ENCODE measurements at places on chromosomes 12 and 14.
A peak's percentile ranks its signal among the peaks of the same experiment; 100 is the strongest.

- DNase-seq = no peak
Measured at GRCh38 chr14:32350020-32350419, 20.9 kb downstream of the AKAP6 start.

DNA sequence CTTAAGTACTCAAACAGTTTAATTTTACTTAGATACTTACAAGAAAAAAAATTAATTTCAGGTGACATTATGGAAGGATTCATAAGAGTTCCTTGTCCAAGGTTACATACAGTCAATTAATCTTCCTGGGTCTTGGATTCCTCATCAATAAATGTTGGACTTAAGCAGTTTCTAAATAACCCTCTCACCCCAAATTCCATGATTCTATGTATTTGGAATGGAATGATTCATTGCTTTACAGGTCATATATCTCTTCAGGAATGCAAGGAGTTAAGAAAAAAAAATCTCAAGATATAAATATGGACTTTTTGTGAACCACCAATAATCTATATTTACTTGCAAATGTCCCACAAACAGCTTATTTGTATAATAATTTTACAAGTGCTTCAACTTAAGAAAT is 84.2 kb upstream of the BMP4 start:
- DNase-seq = no peak

DNA sequence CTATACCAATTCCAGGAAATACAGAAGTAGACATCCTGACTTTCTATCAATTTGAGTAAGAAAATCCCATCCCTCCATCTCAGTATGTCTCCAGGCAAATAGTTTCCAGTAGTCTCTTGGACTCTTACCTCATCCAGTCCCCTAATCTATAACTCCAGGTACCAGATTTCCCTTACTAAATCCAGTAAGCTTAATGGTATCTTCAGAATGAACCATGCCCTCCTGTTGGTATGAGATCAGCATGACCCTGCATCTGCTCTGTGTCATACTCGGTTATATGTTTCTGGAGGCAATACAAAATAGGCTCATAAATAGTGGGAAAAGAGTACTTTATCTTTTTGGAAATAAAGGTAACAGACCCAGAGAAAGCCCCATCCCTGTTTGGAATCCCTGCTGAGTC is 18.4 kb downstream of the PIGH start:
- DNase-seq = no peak

DNA sequence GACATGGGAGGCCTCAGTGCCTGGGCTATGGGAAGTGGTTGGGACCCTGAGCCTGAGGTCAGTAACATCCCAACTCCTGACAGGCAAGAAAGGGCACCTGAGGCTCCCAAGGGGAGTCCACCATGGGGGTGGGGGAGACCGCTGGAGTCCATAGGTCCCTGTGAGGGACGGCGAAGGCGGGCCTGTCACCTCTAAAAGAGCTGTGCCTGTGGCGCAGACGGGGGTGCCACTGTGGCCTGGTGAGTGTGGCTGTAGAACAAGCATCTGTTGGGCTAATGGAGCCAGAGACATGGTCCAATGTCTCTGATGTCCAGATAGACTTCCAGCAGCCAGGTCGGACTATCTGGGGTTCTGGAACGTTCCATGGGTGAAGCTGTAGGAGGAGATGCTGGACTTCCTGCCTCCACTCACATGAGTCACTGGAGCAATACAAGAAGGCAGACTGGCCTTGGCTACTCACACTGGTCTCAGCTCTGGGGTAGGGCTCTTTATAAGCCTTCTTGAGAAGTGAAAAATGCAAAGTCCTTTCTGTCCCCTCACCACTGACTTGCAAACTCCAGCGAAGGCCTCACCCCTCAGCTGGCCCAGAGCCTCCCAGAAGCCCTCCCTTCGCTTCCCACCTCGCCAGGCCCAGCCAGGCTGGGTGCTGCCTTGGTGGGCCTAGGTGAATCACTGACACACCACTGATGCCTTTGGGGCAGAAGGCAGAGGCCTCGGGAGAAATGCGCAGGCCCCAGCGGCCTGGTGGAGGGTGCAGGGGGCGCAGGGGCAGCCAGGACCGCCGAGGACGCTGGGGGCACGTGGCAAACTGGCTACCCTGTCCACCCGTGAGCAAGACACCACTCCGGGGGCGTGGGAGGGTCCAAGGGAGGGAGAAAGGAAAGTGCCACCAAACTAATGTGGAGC is 1.1 kb upstream of the TRAF3 start:
- DNase-seq = peak; percentile 73

DNA sequence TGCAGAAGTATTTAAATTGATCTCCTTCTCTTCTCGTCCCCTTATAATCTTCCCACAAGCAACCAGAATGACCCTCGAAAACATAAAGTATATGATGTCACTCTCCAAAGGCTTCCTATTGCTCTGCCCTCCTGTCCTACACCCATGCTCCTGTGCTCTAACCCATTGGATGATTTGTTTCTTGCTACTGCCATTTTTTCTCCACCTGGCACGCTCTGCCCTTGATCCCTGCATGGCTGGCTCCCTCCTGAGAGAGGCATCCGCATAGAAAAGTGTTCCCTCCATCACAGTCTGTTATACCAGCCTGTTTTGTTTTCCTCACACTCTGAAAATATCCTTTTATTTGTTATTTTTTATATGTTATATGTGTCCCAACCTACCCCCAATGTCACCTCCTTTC is 19.8 kb downstream of the MYRFL start:
- DNase-seq = no peak
